ENCODE measurements at places on chromosomes 5 and 9.

- H3K27ac ChIP-seq: no peak overlapping the region
- no peak for DNase-seq
- H3K4me3 ChIP-seq: no peak overlapping the region
- H3K4me1 ChIP-seq: no peaks in the 10 kb centered on the region
Observed at GRCh38 chr5:15606197-15606596, 106.2 kb downstream of the FBXL7 start.

DNA sequence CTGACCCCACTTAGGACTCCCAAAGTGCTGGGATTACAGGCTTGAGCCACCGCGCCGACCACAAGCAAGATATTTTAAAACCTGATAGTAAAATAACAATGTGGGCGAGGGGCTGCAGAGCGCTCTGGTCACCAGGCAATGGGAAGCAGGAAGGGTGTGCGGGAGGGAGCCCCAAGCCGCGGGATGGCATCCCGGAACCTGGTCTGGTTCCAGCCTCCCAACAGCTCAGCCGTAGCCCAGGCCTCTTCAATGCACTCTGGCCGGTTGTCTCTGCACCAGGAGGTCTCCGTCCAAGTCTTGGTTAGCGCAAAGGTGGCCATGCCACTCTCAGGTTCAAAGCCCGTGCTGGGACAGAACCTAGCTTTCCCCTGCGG, 694 bp upstream of the UAP1L1 start:
- H3K36me3 ChIP-seq: peaks cover 8% of the 10 kb centered on the region
- no peak for DNase-seq
- H3K27ac ChIP-seq: no peak overlapping the region
- H3K4me3 ChIP-seq: peak overlapping the region; percentile 58
- H3K27me3 ChIP-seq: no peaks in the 10 kb centered on the region
- H3K4me1 ChIP-seq: no peaks in the 10 kb centered on the region

DNA sequence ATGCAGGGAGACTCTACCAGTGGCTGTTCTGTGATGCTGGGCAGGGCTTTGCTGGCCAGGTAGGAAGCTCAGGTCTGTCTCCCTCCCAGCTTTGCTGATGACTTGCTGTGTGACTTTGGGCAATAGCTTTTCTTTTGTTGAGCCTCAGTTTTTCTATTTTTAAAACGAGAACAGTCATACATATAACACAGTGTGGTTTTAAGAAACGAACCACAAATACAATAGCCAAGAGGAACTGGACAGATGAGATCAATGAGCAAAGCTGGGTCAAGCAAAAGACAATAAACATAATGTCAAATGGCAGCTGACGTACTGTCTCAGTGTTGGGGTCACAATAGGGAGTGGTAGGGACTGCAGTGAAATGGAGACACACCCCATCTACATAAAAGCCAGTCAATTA, 20.2 kb downstream of the SLIT3 start:
- no peaks in the 10 kb centered on the region for H3K4me1 ChIP-seq
- H3K27me3 ChIP-seq: no peaks in the 10 kb centered on the region
- no peak overlapping the region for H3K4me3 ChIP-seq

DNA sequence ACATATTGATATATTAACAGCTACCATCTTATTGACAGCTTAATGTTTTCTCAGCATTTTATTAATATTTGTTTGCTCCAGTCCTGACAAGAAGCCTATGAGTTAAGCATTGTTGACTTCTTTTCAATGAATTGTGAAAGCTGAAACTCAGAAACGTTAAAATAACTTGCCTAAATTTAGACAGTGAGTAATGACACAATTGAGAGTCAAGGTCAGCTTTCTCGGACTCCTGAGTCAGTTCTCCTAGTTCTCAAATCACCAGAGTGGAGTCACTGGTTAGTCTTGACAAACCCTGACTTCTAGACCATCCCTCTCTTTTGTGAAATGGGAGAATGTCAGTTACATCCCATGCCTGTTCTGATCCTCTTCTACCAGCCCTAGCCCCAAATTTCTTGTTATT, 222.7 kb upstream of the ACO1 start:
- no peaks in the 10 kb centered on the region for H3K27me3 ChIP-seq
- H3K4me3 ChIP-seq: no peak overlapping the region
- no peaks in the 10 kb centered on the region for H3K4me1 ChIP-seq
- no peaks in the 10 kb centered on the region for H3K36me3 ChIP-seq

GRCh38 chr5:128630121-128630520, 92.1 kb upstream of the FBN2 start:
- no peak overlapping the region for H3K4me3 ChIP-seq
- no peaks in the 10 kb centered on the region for H3K4me1 ChIP-seq
- no peak overlapping the region for H3K27ac ChIP-seq
- H3K27me3 ChIP-seq: no peaks in the 10 kb centered on the region

DNA sequence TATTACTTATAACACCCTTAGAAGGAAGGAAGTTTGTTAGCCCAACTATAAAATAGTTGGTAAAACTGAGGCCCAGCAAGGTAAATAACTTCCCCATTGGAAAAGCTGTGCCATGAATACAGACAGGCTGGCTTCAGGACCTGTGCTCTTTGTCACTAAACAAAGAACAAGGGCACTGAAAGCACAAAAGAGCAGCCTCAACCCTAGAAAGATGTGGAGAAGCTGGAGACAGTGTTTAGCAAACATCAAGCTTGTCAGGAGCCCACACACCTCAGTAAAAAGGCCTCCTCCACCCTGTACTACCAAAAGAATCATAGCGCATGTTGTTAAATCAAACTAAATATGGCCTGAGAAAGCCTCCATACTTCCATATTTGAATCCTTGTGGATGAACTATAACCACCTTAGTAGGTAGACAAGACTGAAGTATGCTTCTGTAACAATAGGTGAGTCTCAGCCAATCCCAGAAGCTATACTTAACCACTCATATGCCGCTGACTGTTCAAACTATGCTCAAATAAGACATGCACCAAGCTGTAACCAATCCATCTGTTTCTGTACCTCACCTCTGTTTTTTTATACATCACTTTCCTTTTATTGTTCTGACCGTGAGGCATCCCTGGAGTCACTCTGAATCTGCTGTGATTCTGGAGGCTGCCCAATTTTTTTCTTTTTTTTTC, 18.4 kb upstream of the SCGB3A2 start:
- H3K36me3 ChIP-seq: no peaks in the 10 kb centered on the region
- no peaks in the 10 kb centered on the region for H3K4me1 ChIP-seq
- no peak overlapping the region for H3K4me3 ChIP-seq

GRCh38 chr5:35145691-35146317, 84.5 kb downstream of the PRLR start:
- H3K27me3 ChIP-seq: peaks cover 18% of the 10 kb centered on the region
- H3K27ac ChIP-seq: no peak overlapping the region
- H3K4me3 ChIP-seq: no peak overlapping the region
- no peaks in the 10 kb centered on the region for H3K4me1 ChIP-seq

DNA sequence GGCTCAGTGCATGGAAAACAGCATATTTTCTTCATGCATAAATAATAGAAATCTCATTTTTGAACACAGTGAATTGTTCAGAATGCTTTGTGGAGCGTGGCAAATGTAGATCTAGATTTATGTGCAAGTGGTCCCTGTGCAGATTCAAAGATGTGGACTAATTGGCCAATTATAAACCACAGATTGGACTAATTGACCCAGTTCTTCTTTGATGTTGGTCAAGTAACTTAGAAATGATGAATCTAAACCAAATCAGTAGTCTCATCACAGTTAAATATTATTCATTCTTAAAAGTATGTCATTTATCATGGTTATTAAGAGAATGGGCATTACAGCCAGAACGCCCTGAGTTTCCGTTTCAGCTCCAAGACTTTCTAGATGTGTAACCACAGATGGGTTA, 11.7 kb upstream of the PDE4D start:
- H3K4me3 ChIP-seq: no peak overlapping the region
- H3K4me1 ChIP-seq: no peaks in the 10 kb centered on the region
- no peak for DNase-seq

DNA sequence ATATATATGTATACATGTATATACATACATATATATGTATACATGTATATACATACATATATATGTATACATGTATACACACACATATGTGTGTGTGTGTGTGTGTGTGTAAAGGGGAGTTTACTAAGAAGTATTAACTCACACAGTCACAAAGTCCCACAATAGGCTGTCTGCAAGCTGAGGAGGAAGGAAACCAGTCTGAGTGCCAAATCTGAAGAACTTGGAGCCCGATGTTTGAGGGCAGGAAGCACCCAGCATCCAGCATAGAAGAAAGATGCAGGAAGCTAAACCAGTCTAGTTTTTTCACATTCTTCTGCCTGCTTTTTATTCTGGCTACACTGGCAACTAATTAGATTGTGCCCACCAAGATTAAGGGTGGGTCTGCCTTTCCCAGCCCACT, 591.5 kb downstream of the PRR16 start:
- no peak overlapping the region for H3K4me3 ChIP-seq
- no peaks in the 10 kb centered on the region for H3K36me3 ChIP-seq
- DNase-seq: no peak
- no peaks in the 10 kb centered on the region for H3K27me3 ChIP-seq
- no peak overlapping the region for H3K27ac ChIP-seq

GRCh38 chr5:113253037-113253436, 181.8 kb downstream of the TSSK1B start:
- peaks cover 43% of the 10 kb centered on the region for H3K27me3 ChIP-seq
- no peaks in the 10 kb centered on the region for H3K36me3 ChIP-seq
- H3K4me3 ChIP-seq: no peak overlapping the region
- DNase-seq: no peak
- no peak overlapping the region for H3K27ac ChIP-seq

DNA sequence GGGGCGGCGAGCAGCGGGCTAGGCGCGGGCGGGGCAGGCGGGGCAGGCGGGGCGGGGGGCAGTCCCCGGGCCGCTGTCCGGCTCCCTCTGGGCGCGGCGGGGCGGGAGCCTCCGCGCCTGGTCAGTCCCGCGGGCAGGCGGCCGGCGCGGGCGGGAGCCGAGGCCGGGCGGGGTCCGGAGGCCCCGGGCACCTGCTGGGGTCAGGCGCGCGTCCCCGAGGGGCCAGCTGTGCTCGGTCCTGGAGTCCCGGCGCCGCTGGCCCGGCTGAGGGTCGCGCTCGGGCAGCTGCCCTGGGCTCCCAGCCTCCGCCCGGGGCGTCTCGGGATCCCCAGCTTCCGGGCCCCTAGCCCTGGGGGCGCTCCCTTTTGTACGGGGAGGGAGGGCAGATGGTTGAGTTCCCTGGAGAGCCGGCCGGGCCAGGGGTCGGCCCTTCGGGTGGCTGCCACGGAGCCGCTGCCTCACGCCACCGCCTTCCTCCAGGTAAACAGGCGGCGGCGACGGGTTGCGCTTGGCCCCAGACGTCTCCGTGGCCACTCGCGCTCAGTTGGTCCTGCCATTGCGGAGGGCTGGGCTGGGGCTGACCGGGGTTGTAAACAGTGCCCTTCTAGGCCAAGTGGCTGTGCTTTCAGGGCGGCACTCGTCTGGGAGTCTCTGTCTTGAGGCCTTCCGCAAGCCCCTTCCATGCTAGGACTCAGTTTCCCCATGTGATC, 473 bp downstream of the ZBTB34 start:
- no peak overlapping the region for H3K27ac ChIP-seq
- H3K4me3 ChIP-seq: peak overlapping the region; percentile 82
- peaks cover 15% of the 10 kb centered on the region for H3K27me3 ChIP-seq
- H3K36me3 ChIP-seq: peaks cover 10% of the 10 kb centered on the region
- peaks cover 17% of the 10 kb centered on the region for H3K4me1 ChIP-seq

DNA sequence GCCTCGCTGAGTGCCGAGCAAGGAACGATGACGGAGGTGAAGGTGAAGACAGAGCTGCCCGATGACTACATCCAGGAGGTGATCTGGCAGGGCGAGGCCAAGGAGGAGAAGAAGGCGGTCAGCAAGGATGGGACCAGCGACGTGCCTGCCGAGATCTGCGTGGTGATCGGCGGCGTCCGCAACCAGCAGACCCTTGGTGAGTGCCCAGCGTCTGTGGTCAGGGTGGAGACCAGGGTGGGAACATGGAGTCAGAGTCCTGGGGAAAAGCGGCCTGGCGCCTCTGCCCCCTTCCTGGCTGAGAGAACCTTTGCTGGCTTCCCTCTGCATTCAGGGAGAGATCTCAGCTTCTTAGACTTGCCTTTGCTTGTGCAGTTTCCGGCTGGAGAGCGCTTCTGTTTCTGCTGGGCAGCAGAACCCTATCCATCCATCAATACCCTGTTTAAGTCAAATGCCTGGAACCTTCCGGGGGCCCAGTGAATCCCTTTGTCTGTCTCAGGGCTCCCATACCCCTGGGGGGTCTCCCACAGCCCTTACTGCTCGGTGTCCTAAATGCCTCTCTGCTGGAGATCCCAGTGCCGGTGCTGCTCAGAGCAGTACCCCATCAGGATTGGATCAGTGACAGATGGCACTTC, 89.6 kb downstream of the AMBP start:
- H3K27me3 ChIP-seq: peaks cover 12% of the 10 kb centered on the region
- H3K27ac ChIP-seq: no peak overlapping the region
- DNase-seq: no peak

- no peak overlapping the region for H3K27ac ChIP-seq
- H3K27me3 ChIP-seq: no peaks in the 10 kb centered on the region
- no peak overlapping the region for H3K4me3 ChIP-seq
Observed at GRCh38 chr5:69257577-69257976, 22.9 kb downstream of the CDK7 start.

- no peaks in the 10 kb centered on the region for H3K4me1 ChIP-seq
- no peak overlapping the region for H3K27ac ChIP-seq
- H3K27me3 ChIP-seq: no peaks in the 10 kb centered on the region
- no peak overlapping the region for H3K4me3 ChIP-seq
- no peak for DNase-seq
- no peaks in the 10 kb centered on the region for H3K36me3 ChIP-seq
Observed at GRCh38 chr5:167546270-167546669, 745.2 kb upstream of the WWC1 start.

GRCh38 chr9:124769549-124770358, 1.4 kb downstream of the NR6A1 start:
- H3K4me1 ChIP-seq: peaks cover 39% of the 10 kb centered on the region
- H3K4me3 ChIP-seq: peak overlapping the region; percentile 83
- H3K36me3 ChIP-seq: peaks cover 14% of the 10 kb centered on the region
- peak overlapping the region; percentile 69 for H3K27ac ChIP-seq

GRCh38 chr5:174425271-174425963, 299.0 kb upstream of the MSX2 start:
- no peaks in the 10 kb centered on the region for H3K27me3 ChIP-seq
- no peaks in the 10 kb centered on the region for H3K36me3 ChIP-seq
- no peak for DNase-seq
- H3K4me1 ChIP-seq: no peaks in the 10 kb centered on the region
- no peak overlapping the region for H3K4me3 ChIP-seq

DNA sequence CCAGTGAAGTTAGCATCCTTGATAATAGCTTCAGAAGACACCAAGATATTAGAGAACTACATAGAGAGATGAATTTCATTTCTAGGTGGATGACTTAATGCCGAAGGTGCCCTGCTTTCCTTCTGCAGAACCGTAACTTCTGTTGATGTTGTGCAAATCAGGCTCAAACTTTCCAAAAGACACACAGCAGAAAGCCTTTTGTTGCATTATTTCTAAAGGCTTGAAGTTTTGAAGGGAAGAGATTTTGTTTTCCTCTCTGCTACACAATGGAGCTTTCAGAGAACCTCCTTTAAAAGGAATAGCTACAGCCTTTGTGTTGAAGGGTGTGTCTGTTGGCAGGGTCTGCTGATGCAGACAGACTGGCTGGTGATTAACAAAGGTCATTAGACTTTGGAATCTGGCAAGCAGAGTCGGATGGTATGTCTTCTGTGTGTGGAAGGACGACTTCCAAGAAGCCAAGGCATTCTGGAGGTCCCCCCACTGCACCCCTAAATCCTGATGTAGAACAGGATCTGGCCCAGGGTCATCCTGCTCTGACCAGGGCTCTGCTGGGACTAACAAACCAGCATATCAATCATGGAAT, 57.8 kb downstream of the ZNF462 start:
- H3K36me3 ChIP-seq: no peaks in the 10 kb centered on the region
- H3K27ac ChIP-seq: no peak overlapping the region
- DNase-seq: no peak

GRCh38 chr9:3299872-3300271, 225.9 kb downstream of the RFX3 start:
- H3K27me3 ChIP-seq: no peaks in the 10 kb centered on the region
- no peak overlapping the region for H3K4me3 ChIP-seq
- no peak for DNase-seq
- H3K36me3 ChIP-seq: no peaks in the 10 kb centered on the region
- peaks cover 7% of the 10 kb centered on the region for H3K4me1 ChIP-seq
- H3K27ac ChIP-seq: no peak overlapping the region

Data from central memory CD8-positive, alpha-beta T cell (primary cell).